Large intestine (tissue), 12 donors: ENCODE measurements at places on chromosomes 3 and 15. TPM values are rescaled to one million over a fixed set of nuclear protein-coding genes. Genes with fewer than 3 reads are reported as not detected.

DNA sequence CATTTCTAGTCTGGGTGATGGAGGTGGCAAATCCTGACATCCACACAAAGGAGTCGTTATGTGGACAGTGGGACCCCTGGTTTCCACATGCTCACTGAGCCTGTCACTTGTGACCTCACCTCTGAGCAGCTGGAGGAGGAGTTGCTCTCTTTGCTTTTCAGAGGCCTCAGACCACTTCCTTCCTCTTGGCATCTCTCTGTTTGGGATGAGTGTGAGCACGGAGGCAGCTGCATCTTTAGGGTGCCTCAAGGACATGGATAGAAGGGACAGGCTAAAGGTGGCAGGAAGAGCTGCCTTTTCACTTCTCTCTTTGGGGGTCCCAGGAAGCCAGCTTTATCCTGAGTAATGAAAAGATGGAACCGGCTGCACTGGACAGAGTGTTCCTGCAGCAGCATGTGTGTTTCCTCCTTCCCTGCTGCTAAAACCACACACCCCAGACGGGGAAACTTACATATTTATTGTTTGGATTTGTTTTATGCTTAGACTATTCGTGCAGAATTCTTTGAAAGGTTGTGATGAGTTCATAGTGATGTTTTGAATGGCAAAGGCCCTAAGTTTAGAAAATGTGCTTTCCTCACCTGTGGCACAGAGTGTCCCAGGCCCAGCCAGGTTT, 31.8 kb downstream of the GPR171 start:
- DNase-seq: no peak
- H3K4me3 ChIP-seq: no peak overlapping the region
- H3K36me3 ChIP-seq: no peaks in the 10 kb centered on the region
- H3K27ac ChIP-seq: no peak overlapping the region

PARP16 gene
- polyA plus RNA-seq: 14.0 TPM

KLHL18 gene
- 11.2 TPM for polyA plus RNA-seq

NEIL1 gene
- polyA plus RNA-seq: 44.5 TPM

SH2D7 gene
- 2.6 TPM for polyA plus RNA-seq
